ENCODE measurements at places on chromosomes 12 and 14.

- DNase-seq = no peak
These were observed 2.8 kb upstream of the SIX1 start for GRCh38 chr14:60651796-60652673.

DNA sequence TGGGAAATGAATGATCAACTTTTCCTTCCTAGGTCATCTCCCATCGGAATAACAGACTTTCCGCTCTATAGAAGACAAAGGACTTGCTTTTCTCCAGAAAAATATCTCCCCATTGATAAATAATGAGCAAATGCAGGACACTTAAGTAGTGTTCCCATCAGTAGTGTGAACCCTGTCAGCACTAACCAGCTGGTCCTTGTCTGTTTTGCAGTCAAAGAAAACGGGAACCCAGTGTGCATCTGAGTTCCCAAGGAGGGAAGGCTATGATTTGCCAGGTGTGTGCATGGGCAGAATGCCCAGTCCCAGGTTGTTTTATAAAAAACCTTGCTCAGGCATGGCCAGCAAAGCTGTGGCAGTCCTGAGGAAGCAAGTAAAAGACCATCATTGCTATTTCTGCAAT lies 256.5 kb upstream of the HMGA2 start:
- no peak for DNase-seq

- DNase-seq = no peak
These were observed 749 bp downstream of the GALNT6 start for GRCh38 chr12:51390457-51390856.

GRCh38 chr14:58752289-58752688 lies 114.5 kb downstream of the DACT1 start:
- DNase-seq = no peak

- no peak for DNase-seq
These were observed 2.6 kb upstream of the LGMN start for GRCh38 chr14:92750994-92751400.

DNA sequence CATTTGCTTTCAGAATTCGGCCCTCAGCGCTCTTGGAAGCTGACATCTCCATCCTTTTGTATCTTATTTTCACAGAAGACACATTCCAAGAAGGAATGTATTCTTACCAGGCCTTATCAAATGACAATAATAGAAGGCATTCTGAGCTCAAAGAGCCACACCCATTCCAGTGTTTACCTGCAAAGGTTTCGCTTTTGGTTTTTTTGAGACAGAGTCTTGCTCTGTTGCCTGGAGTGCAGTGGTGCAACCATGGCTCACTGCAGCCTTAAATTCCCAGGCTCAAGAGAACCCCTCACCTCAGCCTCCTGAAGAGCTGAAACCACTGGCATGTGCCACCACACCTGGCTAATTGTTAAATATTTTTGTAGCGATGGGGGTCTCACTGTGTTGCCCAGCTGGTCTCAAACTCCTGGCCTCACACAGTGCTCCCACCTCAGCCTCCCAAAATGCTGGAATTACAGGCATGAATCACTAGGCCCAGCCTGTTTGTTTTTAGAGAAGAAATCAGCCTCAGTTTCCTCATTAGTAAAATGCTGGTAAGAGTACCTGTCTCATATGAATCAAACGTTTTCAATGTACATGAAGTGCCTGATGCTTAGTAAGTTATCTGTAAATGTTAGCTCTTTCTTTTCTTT lies 69.2 kb downstream of the SLC6A12 start:
- DNase-seq = no peak
